ENCODE measurements at places on chromosomes 6 and 20.
A peak's percentile ranks its signal among the peaks of the same experiment; 100 is the strongest.

DNA sequence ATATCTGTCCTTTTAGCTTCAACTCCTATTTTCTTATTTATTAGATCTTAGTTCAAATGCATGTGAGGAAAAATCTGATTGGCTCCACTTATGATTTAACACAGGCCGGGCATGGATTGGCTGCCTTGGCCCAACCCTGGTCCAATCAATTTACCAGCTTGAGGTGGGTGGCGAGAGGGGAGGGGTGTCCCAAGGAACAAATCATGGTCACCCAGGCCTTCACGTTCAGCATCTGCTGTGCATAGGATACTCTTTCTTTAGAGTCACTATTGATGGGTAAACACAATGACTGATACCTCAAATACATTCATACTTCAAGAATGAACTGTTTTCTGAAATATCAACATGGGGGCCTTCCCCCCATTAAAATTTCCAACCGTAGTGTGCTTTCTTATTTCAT lies 14.9 kb upstream of the BACH2 start:
- no peak for DNase-seq

- DNase-seq, result peak; percentile 41
Observed at GRCh38 chr6:111585241-111585973, 20.3 kb downstream of the TRAF3IP2 start.

GRCh38 chr6:150200428-150201100 lies 57.7 kb downstream of the PPP1R14C start:
- no peak for DNase-seq

DNA sequence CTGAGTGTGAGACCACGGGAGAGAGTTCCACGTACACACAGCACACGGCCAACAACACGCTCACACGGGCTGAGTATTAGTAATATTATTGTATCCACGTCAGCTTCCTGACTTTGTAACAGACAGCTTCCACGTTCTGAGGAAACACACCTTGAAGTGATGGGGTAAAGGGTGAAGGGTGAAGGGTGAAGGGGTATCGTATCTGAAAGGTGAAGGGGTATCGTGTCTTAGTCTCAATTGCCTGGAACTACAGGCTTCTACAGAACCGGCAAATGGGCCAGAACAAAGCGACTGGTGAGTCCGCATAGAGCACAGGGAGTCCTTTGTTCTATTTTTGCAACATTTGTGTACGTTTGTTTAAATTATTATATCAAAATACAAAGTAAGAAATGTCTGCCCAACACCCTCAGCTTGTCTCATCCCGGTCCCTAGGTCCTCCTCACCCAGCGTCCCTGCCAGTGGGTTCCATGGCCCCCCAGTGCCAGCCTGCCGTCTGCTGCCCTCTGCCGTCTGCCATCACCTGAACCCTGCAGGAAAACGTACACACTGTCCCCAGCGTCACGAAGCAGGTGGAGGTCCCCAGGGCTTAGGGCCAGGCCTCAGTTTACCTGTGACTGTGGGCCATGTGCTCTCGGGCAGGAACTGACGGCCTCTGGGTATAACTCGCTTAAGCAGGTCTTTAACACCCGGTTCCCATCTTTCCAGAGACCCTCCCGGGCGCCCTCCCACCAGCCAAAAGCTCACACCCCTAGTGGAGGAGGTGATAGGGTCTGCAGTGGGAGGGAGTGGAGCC lies 4.4 kb upstream of the HELZ2 start:
- DNase-seq, result no peak

DNA sequence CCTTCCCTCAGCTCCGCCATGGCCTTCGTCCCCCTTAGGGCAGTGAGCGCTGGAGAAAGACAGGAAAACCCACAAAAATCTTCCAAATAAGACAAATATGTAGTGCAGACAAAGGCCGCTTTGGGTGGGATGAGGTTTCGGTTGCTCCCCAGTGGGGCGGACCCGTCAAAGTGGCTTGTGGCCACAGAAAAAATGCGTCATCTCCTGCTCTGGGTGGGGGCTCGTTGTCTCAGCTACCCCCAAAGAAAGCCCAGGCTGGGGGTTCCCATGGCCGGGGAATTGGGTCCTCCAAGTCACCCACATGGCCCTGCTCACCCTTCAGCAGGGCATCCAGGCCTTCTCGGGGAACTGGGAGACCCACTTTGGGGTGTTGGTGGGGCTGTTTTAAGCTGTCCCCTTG lies 21.9 kb upstream of the SCUBE3 start:
- no peak for DNase-seq

DNA sequence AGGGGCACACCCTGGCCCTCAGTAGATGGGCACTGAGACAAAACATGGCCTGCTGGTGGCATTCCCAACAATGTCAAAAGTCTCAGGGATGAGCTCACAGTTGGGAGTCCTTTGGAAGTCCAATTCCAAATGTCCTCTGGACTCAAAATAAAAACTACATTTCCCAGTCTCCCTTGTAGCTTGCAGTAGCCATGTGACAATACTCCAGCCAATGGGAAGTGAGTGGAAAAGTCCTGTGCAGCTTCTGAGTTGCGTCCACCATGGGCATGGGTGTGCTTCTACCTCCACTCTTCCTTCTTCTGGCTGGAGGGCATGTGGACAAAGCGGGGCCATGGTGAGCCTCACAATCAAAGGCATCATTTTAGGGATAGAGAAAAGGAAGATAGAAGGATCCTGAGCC lies 5.8 kb upstream of the ADAM33 start:
- DNase-seq, result peak; percentile 84

DNA sequence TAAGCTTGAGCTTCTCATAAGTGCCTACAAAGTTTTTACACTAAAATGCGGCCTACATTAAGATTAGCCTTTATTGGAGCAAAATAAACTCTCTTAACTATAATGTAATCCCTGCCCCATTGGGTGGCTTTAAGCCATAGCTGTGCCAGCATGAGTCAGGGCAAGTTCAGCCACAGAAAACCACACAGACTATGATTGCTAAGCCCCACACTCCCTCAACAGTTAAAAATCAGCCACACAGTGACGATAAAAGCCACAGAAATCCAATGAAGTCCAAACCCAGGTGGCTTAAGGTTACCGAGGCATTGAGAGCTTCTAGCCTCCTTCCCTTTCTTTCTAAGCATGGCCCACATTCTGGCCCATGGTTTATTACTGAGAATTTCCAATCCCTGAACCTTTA lies 61.6 kb downstream of the GRM1 start:
- no peak for DNase-seq

GRCh38 chr6:168123165-168123911 lies 44.3 kb upstream of the FRMD1 start:
- no peak for DNase-seq

- DNase-seq, result peak; percentile 94
Observed at GRCh38 chr6:43454696-43455530, 435 bp downstream of the DLK2 start.

- DNase-seq, result no peak
Observed at GRCh38 chr20:34999782-35000181, 44.1 kb downstream of the MYH7B start.

- DNase-seq, result no peak
Observed at GRCh38 chr6:137473598-137473997, 20.6 kb downstream of the OLIG3 start.

GRCh38 chr20:51898788-51899187 lies 96.5 kb upstream of the SALL4 start:
- DNase-seq, result no peak

GRCh38 chr6:146149770-146150169 lies 120.9 kb downstream of the GRM1 start:
- no peak for DNase-seq

GRCh38 chr6:45920819-45921511 lies 94.7 kb downstream of the CLIC5 start:
- DNase-seq, result no peak

DNA sequence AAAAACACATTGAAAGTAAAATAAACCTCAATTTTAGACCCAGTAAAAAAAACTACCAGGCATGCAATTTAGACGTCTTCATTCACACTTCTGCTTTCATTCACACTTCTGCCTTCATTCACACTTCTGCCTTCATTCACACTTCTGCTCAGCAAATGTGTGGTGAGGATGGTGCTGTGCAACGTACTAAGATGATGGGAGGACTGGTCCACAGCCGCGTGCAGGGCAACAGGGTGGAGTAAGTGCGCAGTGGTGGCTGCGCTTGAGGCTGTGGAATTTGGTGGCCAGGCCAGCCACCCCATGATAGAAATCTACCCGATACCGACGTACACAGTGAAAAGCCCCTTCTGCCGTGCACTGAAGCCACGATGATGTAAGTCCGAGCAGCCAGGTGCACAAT lies 114.3 kb upstream of the CD93 start:
- no peak for DNase-seq

GRCh38 chr6:18330548-18331081 lies 56.5 kb upstream of the RNF144B start:
- DNase-seq, result no peak

GRCh38 chr6:53240761-53241160 lies 92.1 kb upstream of the GCM1 start:
- DNase-seq, result no peak

DNA sequence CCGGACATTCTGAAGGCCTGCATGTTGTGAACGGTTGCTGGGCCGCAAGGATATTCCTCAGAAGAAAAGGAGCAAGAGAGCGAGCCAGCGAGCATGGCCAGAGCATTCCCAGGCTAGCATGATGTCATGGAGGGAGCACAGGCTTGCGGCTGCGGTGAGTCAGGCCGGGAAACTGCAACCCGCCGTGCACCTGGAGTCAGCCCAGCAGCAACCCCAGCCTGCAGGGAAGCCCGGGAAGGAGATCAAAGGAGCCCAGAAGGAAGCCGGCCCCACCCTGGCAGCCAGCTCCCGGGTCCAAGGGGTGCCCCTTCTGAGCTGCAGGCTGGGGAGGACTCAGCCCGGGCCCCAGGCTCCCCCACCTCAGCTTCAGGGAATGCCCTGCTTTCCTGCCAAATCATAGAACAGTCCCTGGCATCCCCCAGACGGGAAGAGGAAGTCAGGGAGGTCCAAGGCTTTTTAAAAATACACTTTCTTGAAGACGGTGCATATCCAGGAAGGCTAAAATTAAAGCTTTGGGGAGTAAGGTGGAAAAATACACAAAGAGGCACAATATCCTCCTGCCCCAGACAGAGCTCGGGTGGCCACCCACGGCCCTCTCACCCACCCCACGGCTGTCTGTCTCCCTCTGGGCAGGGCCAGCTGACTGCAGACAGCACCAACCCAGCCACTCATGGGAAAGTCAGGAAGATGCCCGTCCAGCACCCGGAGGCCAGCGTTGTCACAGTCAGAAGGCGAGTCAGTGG lies 53.7 kb downstream of the BMP7 start:
- DNase-seq, result peak; percentile 97

DNA sequence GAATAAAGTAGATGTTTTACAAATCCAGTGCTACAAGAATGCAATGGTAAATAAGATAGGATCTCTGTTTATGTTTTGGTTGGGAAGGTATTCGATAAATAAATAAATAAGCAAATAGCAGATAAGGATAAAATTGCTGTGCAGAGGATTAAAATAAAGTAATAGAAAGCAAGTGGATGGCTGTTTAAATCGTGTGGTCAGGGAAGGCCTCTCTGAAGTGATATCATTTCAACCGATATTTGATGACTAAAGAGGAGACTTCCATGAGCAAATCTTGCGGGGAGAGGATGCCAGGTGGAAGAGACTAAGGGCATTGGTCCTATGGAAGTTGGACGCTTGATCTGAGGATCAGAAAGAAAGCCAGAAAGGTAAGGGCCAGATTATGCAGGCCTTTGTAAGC lies 92.0 kb upstream of the CCN2 start:
- DNase-seq, result no peak

GRCh38 chr6:22101163-22101562 lies 195.7 kb downstream of the PRL start:
- no peak for DNase-seq

DNA sequence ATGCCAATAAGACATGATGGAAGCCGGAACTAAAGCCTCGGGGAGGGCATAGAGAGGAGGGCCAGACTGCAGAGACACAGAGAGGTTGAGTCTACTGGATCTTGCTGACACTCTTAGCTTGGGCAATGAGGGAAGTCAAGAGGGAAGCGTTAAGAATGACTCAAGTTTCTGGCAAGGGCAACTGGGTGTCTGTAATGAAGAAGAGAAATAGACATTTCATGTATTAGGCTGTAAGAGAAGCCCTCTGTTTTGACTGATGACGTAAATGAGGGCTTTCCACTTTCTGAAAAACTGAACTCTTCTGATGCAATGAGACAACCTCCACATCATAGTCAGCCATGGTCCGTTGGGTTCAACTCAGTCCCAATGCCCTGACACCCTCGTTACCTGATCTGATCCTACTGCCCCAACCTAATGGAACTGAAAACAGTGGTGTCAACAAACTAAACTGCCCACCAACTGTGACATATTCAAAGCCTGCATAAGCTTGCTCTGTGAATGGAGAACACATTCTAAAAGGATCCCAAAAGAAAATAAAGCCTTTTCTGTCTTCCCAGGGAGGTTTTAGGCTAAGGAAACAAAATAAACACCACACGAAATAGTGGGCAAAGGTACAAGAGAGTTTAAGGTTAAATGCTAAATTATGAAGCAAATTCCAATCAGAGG lies 45.8 kb upstream of the PNRC1 start:
- DNase-seq, result peak; percentile 68

GRCh38 chr6:142210606-142211005 lies 63.5 kb downstream of the VTA1 start:
- no peak for DNase-seq

- no peak for DNase-seq
Observed at GRCh38 chr6:37339741-37340638, 13.8 kb upstream of the RNF8 start.

GRCh38 chr6:84280030-84280429 lies 52.6 kb upstream of the CEP162 start:
- peak; percentile 64 for DNase-seq

GRCh38 chr6:168636147-168637004 lies 195.4 kb downstream of the SMOC2 start:
- no peak for DNase-seq

- DNase-seq, result no peak
Observed at GRCh38 chr6:34143884-34144580, 1.9 kb downstream of the GRM4 start.

DNA sequence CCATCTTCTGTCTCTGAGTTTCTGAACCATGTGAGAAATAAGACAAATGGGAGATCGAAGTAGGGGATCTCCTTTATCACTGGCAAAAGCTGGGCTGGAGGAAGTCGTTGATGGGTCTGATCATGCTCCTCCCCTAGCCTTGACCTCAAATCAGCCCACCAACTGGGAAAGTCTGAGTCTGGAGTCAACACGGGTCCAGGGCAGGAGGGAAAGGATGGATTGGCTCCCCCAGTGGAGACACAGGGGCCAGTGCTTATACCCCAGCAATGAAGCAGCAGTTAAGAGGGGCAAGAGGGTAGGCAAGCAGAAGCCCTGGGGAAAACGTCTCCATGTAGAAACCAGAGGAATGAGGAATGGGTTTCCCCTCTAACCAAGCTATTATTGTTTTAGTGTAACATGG lies 152.6 kb downstream of the TBC1D7 start:
- DNase-seq, result no peak

GRCh38 chr20:18058661-18059467 lies 1.1 kb upstream of the OVOL2 start:
- peak; percentile 44 for DNase-seq

- no peak for DNase-seq
Observed at GRCh38 chr6:136963259-136963658, 41.2 kb downstream of the SLC35D3 start.

DNA sequence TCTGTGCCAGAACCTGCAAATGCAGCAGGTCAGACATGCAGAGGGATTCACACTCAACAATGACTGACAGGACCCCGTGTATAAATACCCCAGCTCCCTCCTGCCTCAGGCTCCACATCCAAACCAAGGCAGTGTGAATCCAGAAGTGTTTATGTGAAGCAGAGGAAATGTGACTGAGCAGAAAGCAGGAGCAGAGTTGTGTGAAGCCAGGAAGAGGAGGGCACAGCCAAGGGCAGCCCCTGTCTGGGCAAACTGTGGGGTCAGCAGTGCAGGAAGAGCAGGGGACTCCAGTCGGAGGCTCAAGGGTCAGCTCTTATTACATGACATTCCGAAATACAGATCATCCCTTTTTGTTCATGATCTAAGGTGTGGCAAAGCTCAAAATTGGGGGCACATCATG lies 19.3 kb upstream of the ENTPD6 start:
- no peak for DNase-seq
